Nasal cavity respiratory epithelium epithelial cell of viscerocranial mucosa (primary cell): ENCODE measurements at places on chromosomes 4 and X. TPM values are rescaled to one million over a fixed set of nuclear protein-coding genes. Genes with fewer than 3 reads are reported as not detected.

The AADAT gene
- total RNA-seq: 0.68 and 3.6 TPM in 2 replicates

The STBD1 gene
- total RNA-seq: 8.9 and 14.0 TPM in 2 replicates

The FAM47A gene
- not detected in 2 replicates for total RNA-seq

The MAML3 gene
- 2.4 and 3.6 TPM in 2 replicates for total RNA-seq

The RHOXF2 gene
- not detected in 2 replicates for total RNA-seq

The IL3RA gene
- total RNA-seq: not detected in 2 replicates

The RBM41 gene
- 18.8 and 26.1 TPM in 2 replicates for total RNA-seq

The POF1B gene
- total RNA-seq: 2.4 and 8.6 TPM in 2 replicates

The RAB9B gene
- total RNA-seq: 0.07 TPM in 1 of 2 replicates, not detected in the other

The CSAG1 gene
- not detected in 2 replicates for total RNA-seq

The ADH1B gene
- total RNA-seq: not detected in 2 replicates

The TLR2 gene
- total RNA-seq: 2.1 and 35.6 TPM in 2 replicates

The ZIC3 gene
- not detected in 2 replicates for total RNA-seq

The SLAIN2 gene
- 49.2 and 73.5 TPM in 2 replicates for total RNA-seq

The TFDP3 gene
- total RNA-seq: not detected in 2 replicates

The TMEM271 gene
- total RNA-seq: not detected in 2 replicates

The RASSF6 gene
- total RNA-seq: 10.6 and 12.7 TPM in 2 replicates

The PCGF3 gene
- 27.7 and 71.0 TPM in 2 replicates for total RNA-seq

The TNIP3 gene
- total RNA-seq: 0.14 TPM in 1 of 2 replicates, not detected in the other

The EVC2 gene
- 8.2 and 13.0 TPM in 2 replicates for total RNA-seq

The MAGEB2 gene
- not detected in 2 replicates for total RNA-seq

The CXCL13 gene
- not detected in 2 replicates for total RNA-seq

The LRRC66 gene
- under 0.01 and 0.43 TPM in 2 replicates for total RNA-seq

The CTSO gene
- total RNA-seq: 1.7 and 7.6 TPM in 2 replicates

The MTTP gene
- total RNA-seq: under 0.01 and 0.21 TPM in 2 replicates

The ZFYVE28 gene
- 0.68 and 0.93 TPM in 2 replicates for total RNA-seq

The GLRA2 gene
- total RNA-seq: not detected in 2 replicates

The SLC49A3 gene
- total RNA-seq: 0.34 and 1.4 TPM in 2 replicates

The GPC3 gene
- total RNA-seq: under 0.01 and 1.9 TPM in 2 replicates

The NRK gene
- under 0.01 TPM in 1 of 2 replicates, not detected in the other for total RNA-seq
